ENCODE measurements at places on chromosomes 3 and 15.

DNA sequence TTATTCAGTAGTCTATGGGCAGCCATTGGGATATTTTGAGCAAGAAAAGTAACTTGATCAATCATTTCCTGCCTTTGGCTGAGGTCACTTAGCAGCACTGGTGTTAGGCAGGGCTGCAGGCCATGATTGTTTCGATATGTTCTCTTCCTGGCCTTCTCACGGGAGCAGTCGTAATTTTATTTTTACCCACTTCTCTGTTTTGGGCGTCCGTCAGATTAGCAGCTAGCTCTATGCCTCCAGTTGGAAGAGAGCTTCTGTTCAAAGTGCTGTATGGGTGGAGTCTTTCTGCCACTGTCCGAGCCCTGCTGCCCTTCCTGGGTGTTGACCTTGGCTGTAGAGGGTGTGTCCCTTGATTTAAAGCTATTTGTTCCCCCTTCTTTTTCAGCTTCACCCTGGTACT lies 123.4 kb upstream of the ROPN1 start:
- DNase-seq = no peak

DNA sequence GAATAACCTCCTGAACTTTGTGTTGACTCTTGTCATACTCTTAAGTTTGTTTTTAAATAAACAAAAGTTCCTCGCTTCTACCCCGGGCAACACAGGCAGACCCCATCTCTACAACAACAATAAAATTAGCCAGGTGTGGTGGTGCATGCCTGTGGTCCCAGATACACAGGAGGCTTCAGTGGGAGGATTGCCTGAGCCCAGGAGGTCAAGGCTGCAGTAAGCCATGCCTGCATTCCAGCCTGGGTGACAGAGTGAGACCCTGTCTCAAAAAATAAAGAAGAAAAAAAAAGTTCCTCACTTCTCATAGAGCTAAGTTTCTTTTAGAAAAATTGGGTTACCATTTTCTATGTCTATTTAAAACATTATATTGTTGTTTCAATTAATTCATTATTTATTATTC lies 29.2 kb downstream of the HDGFL3 start:
- no peak for DNase-seq

DNA sequence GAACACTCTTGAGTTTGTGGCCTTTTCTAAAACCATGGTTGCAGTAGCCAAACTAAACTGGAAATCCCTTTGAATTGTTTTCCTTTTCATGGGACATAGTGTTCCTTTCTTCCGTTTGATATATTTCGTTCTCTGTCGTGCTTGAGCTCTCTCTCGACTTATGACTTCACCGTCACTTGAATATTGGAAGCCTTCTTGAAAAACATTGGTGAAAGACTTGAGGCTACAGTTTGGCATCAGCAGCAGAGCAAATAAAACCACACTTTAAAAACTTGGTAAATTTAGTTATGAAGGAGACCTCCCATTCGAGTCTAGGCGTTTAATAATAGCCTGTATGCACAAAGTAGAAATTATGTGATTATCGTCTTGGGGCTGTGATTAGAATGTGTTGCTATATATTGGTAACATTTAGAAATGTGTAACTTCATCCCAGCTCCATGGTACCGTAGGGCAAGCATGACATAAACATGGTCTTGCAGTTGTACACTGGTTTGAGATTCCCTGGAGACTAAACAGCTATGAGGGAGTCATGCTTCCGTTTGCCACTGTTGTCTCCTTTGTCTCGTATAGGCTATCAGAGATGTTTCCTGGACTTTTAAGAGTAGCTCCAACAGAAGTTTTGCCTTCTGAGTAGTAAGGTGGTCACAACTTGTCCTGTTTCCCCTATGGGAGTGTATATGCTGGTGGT lies 122.3 kb downstream of the PTPRG start:
- DNase-seq = no peak

GRCh38 chr3:135851201-135852081 lies 114.1 kb upstream of the PPP2R3A start:
- no peak for DNase-seq

- DNase-seq = no peak
Measured at GRCh38 chr3:117846238-117846637, 1136.7 kb downstream of the TUSC7 start.

- no peak for DNase-seq
Measured at GRCh38 chr3:117898722-117899522, 1135.7 kb downstream of the IGSF11 start.

GRCh38 chr3:133294253-133294652 lies 105.6 kb upstream of the BFSP2 start:
- no peak for DNase-seq

DNA sequence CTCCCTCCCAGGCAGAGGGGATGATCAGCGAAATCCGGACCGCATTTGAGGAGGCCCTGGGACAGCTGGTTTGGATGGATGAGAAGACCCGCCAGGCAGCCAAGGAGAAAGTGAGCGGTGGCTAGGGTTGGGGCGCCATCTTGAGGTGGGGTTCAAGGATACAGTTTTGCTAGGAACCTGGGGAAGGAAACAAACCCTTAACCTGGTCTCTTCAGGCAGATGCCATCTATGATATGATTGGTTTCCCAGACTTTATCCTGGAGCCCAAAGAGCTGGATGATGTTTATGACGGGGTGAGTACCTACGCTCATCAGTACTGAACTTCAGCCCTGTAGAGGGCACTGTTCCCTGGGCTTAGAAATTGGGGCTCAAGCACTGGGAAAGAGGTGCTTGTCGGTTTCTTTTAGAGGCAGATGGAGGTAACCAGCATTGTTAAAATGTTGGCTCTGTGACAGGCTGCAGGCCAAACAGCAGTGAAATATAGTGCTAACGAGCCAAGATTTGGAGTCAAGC lies 9.6 kb upstream of the PSMD2 start:
- DNase-seq = peak; percentile 41

DNA sequence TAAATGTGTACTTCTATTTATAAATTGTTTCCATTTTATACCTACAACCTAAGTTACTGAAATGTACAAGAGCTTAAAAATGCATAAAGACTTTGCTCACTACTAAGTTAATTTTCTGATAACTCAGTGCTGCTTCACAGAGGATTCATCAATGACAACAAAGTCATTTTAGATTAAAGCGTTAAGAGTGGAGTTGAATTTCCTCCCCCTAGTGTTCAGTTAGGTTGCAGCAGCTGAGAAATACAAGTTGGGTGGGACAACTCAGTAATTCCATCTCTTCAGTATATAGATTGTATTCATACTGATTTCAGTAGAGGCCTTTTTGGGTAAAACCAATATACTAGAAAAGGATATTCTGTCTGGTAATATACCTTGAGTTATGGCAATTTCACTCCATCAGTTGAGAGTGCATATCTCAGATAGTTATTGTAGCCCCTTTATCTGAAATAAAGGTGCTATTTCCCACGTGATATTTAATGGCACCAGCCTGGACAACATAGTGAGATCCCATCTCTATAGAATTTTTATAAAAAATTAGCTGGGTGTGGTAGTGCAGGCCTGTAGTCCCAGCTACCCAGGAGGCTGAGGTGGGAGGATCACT lies 6.9 kb upstream of the RPL35A start:
- DNase-seq = peak; percentile 66

DNA sequence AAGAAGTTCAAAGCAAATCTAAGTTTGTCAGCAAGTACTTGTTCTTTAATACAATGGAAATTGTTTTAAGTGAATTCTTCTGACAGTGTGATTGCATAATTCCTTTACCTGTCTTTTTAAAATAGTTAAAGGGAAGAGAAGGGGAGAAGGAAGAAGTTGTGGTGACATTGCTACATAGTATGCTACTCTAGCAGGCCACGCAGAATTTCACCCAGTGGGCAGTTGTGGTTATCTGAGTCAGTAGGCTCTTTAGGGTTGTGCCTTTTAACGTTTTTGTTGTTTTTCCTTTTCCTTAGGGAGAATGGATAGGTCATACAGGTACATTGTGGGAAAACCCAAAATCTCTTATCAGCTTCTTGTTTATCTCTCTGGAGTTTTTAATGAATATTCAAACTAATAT lies 40.4 kb downstream of the KIF15 start:
- no peak for DNase-seq

- no peak for DNase-seq
Measured at GRCh38 chr3:22360970-22361369, 610.0 kb upstream of the ZNF385D start.

- DNase-seq = no peak
Measured at GRCh38 chr3:186144257-186144656, 35.4 kb upstream of the ETV5 start.

GRCh38 chr3:195556390-195556789 lies 13.3 kb upstream of the PPP1R2 start:
- no peak for DNase-seq

DNA sequence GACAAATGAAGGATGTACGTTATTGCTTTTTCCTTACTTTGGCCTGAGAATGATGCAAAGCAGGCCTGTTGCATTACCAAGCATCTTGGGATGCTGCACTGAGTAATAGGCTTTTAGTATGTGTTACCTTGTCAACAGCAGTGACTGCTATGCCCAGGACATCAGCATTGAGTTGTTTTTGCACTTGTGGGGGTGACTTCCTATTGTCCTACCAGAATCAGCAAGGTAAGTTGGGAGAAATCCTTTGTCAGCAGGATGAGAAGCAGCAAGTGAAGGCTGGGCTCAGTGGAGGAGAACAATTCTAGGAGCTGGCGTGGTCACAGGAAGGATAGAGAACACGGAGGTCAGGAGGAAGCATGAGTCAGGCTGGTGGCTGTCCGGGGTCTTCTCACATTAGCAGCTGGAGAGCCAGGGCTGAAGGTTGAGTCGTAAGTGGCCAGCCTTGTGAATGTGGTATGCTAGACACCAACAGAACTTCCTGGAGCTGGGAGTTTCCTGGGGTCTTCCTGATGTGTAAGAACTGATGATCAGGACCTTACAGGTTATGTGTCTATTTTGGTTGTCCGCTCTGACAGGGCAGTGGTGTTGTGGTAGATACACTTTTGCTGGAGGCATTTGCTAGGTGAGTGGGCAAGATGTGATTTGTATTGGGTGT lies 142.7 kb downstream of the FNDC3B start:
- peak; percentile 52 for DNase-seq

GRCh38 chr15:42343596-42344232 lies 15.6 kb upstream of the CAPN3 start:
- DNase-seq = no peak

GRCh38 chr3:151384741-151385174 lies at the start of gene P2RY12:
Gene P2RY12, minus strand, starts transcription at chr3:151384753. Its CDS starts 45,908 bp downstream, at chr3:151338845.
- no peak for DNase-seq

DNA sequence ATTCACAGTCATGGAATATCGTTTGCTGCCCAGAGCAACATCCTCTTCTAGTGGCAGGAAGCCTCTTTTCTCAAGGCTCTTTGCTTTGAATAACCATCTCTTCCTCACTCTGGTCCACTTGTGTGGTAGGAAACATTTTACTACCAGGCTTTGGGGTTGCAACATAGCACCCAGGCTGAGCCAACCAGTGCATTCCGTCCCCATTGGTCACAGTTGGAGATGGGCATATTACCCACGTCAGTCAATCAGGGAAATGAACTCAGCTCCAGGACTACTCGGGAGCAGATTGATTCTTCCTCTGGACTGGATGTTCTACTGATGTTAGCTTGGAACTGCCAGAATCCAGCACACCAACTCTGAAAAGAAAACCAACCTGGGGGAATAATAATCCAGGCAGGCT lies 4.2 kb upstream of the PEX5L start:
- no peak for DNase-seq

GRCh38 chr3:103169289-103169688 lies 734.5 kb downstream of the ZPLD1 start:
- DNase-seq = peak; percentile 28

GRCh38 chr3:105700575-105700974 lies 168.2 kb downstream of the CBLB start:
- no peak for DNase-seq

- no peak for DNase-seq
Measured at GRCh38 chr3:86653661-86654205, 337.2 kb downstream of the VGLL3 start.

- DNase-seq = no peak
Measured at GRCh38 chr3:150733936-150734794, 28.8 kb downstream of the SIAH2 start.

DNA sequence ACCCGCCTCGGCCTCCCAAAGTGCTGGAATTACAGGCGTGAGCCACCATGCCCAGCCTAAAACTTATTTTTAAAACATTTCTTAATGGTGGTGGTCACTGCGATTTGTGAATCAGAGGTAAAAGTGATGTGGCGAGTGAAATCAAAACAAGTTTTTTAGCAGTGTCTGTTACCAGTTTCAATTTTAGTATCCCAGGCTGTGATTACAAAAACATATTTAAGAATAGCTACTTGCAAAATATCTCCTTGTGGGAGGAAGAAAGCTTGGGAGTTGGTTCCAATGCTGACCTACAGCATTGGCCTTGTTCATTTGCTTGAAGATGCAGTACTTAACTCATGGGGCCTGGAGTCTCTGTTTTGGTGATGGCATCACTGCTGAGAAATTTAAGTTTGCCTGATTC lies 4.5 kb downstream of the RAB7A start:
- DNase-seq = no peak

GRCh38 chr15:69718916-69719315 lies 266.3 kb downstream of the RPLP1 start:
- DNase-seq = no peak

GRCh38 chr15:38072348-38073177 lies 138.1 kb downstream of the TMCO5A start:
- DNase-seq = peak; percentile 55

DNA sequence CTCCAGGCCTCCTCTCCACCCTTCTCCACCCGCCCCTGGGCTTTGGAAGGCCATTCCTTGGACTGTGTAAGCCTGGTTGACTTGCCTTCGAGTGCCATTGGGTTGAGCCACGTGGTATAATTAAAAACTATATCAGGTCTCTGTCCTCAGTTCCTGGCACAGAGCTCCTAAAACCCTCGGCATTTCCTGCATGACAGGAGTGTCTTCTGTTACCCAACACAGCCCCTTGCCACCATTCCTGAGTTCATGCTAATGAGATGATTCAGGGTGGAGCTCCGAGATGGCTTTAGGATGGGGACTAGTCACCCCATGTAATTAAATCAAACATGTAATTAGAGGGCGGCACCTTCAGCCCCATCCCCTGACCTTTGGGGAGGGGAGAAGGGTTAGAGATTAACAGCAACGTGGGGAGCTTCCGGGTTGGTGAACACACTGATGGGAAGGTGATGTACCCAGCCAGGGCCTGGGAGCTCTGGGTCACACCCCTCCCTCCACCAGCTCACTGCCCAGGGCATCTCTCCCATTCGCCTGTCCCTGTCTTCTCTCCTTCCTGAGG lies 256.4 kb downstream of the FAM43A start:
- no peak for DNase-seq

- peak; percentile 58 for DNase-seq
Measured at GRCh38 chr3:111732252-111732879, 126.7 kb upstream of the PHLDB2 start.
